Right lobe of liver (tissue), 6 donors: ENCODE measurements at places on chromosomes 16 and 17. TPM values are rescaled to one million over a fixed set of nuclear protein-coding genes. Genes with fewer than 3 reads are reported as not detected.

IL17C gene
- total RNA-seq = not detected

GPRC5C gene
- total RNA-seq = 124 TPM

LDHD gene
- total RNA-seq = 89.4 TPM

SPECC1 gene
- 4.0 TPM for total RNA-seq

IL4R gene
- total RNA-seq = 47.7 TPM

KRTAP1-5 gene
- total RNA-seq = not detected

FBXL16 gene
- not detected for total RNA-seq

KRT31 gene
- total RNA-seq = not detected

CDR2L gene
- total RNA-seq = 1.3 TPM

MARVELD3 gene
- total RNA-seq = 5.9 TPM

SLC38A8 gene
- not detected for total RNA-seq

ARHGDIG gene
- total RNA-seq = not detected

CA4 gene
- 0.37 TPM for total RNA-seq

HOXB6 gene
- 0.44 TPM for total RNA-seq

RNF151 gene
- not detected for total RNA-seq

UMOD gene
- total RNA-seq = not detected

DYNLRB2 gene
- total RNA-seq = not detected

ASPSCR1 gene
- total RNA-seq = 55.6 TPM

CCDC78 gene
- total RNA-seq = not detected

PSMB10 gene
- total RNA-seq = 21.4 TPM

LPO gene
- total RNA-seq = not detected

ITGB4 gene
- total RNA-seq = 2.0 TPM

SLC52A1 gene
- total RNA-seq = not detected

ARMC5 gene
- 12.1 TPM for total RNA-seq

EVI2B gene
- 9.4 TPM for total RNA-seq

EPOP gene
- total RNA-seq = 1.2 TPM

WNT3 gene
- total RNA-seq = 3.9 TPM

CCT6B gene
- 0.68 TPM for total RNA-seq

PRR35 gene
- not detected for total RNA-seq

PPY gene
- total RNA-seq = not detected

TMEM235 gene
- total RNA-seq = not detected

CIITA gene
- total RNA-seq = 6.4 TPM

MT1H gene
- 358 TPM for total RNA-seq

TBC1D3C gene
- total RNA-seq = not detected

GALR2 gene
- 0.18 TPM for total RNA-seq

TBC1D26 gene
- not detected for total RNA-seq

PLD6 gene
- 3.3 TPM for total RNA-seq

CDH3 gene
- not detected for total RNA-seq

KDM8 gene
- total RNA-seq = 72.6 TPM

BICDL2 gene
- total RNA-seq = 0.58 TPM

ABCC1 gene
- total RNA-seq = 3.5 TPM

MC1R gene
- 0.49 TPM for total RNA-seq
